ENCODE measurements at places on chromosomes 16 and 17. TPM values are rescaled to one million over a fixed set of nuclear protein-coding genes. Genes with fewer than 3 reads are reported as not detected.

MAPT gene
- total RNA-seq = 2.1 TPM

TEX14 gene
- 0.29 TPM for total RNA-seq

SRSF2 gene
- 439 TPM for total RNA-seq

ABCC6 gene
- 1.1 TPM for total RNA-seq

POLG2 gene
- 18.5 TPM for total RNA-seq

VWA3A gene
- total RNA-seq = not detected

HSF5 gene
- total RNA-seq = not detected

ETV4 gene
- 58.6 TPM for total RNA-seq

HOXB3 gene
- total RNA-seq = 4.6 TPM

SOCS1 gene
- total RNA-seq = 4.7 TPM

ESRP2 gene
- total RNA-seq = not detected

ZFPM1 gene
- total RNA-seq = 6.1 TPM

TCAP gene
- 0.72 TPM for total RNA-seq

DDX19B gene
- 31.4 TPM for total RNA-seq

OR2C1 gene
- total RNA-seq = not detected

CACNA1H gene
- total RNA-seq = 13.5 TPM

DPEP3 gene
- not detected for total RNA-seq

SLC12A3 gene
- total RNA-seq = not detected

FAM171A2 gene
- total RNA-seq = 3.7 TPM

OTOA gene
- total RNA-seq = 0.14 TPM

KRT28 gene
- total RNA-seq = not detected

CDRT15L2 gene
- not detected for total RNA-seq

SEPTIN12 gene
- total RNA-seq = not detected

SLC46A1 gene
- total RNA-seq = 16.3 TPM

FBXO39 gene
- not detected for total RNA-seq

TUBB3 gene
- 236 TPM for total RNA-seq

SF3B3 gene
- 126 TPM for total RNA-seq

EVPLL gene
- not detected for total RNA-seq

TBX4 gene
- 0.19 TPM for total RNA-seq

TBC1D3G gene
- total RNA-seq = not detected

PDILT gene
- not detected for total RNA-seq

KRT9 gene
- total RNA-seq = not detected

MLKL gene
- 42.6 TPM for total RNA-seq

FNDC8 gene
- total RNA-seq = not detected

HS3ST2 gene
- total RNA-seq = not detected

HOXB5 gene
- 2.2 TPM for total RNA-seq

SMTNL2 gene
- total RNA-seq = 1.3 TPM

BICDL2 gene
- total RNA-seq = not detected

WSCD1 gene
- 3.9 TPM for total RNA-seq

MARVELD3 gene
- 0.29 TPM for total RNA-seq

EIF3CL gene
- total RNA-seq = 69.6 TPM

PRSS36 gene
- total RNA-seq = 0.59 TPM

IL21R gene
- 0.05 TPM for total RNA-seq

MFAP4 gene
- total RNA-seq = not detected

PKMYT1 gene
- 89.7 TPM for total RNA-seq

LITAFD gene
- not detected for total RNA-seq

CUEDC1 gene
- total RNA-seq = 66.2 TPM

ALOX15B gene
- total RNA-seq = not detected

PMP22 gene
- 230 TPM for total RNA-seq

STH gene
- total RNA-seq = not detected

RPL38 gene
- total RNA-seq = 3,508 TPM

FSCN2 gene
- total RNA-seq = 0.71 TPM

C16orf74 gene
- total RNA-seq = 16.2 TPM
